Effector memory CD4-positive, alpha-beta T cell (primary cell): ENCODE measurements at places on chromosomes 5 and 9.

- no peak for DNase-seq
Observed at GRCh38 chr5:54547711-54548250, 30.2 kb downstream of the SNX18 start.

GRCh38 chr9:130034570-130034969 is 8.4 kb downstream of the FNBP1 start:
- no peak for DNase-seq

DNA sequence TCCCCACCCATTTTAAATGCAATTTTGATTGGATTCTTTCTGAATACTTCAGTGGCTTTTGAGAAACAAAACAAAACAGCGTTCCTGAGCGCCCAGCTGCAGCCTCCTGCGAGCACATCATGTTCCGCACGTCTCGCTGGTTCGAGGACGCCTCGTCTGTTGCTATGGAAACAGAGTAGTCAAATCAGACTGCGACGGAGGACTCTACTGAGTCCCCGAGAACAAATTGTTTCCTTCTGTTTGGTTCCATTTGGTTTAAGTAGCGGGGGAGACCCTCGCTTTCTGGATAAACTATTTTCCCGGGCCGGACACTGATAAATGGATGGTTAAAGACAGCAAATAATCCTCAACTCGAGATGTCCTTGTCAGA is 69.0 kb downstream of the SLC28A3 start:
- no peak for DNase-seq

DNA sequence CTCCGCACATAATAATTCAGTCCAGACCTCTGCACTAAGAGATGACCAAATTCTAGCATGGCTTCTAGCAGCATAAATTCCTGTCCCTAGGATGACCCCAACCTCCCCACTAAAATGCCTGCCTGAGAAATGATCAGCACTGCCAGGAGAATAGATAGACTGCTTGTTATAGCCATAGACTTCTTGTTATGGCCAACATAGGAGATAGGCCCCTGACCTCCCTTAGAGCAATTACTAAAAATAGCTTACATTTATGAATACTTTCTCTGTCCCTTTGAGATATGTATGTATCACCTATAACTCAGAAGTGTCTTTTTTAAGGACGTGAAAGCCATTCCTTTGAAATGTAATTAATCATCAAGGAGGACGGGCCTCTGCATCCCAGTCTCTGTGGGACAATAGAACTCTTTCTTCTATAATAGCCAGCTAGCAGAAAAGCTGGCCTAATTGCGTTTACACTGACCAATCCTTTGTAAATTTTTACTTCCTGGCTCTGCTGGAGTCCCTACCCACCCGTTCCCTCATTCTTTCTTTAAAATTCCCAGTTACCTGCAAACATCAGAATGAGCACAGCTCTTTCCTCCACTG is 1002.7 kb downstream of the CDH18 start:
- DNase-seq, result no peak

DNA sequence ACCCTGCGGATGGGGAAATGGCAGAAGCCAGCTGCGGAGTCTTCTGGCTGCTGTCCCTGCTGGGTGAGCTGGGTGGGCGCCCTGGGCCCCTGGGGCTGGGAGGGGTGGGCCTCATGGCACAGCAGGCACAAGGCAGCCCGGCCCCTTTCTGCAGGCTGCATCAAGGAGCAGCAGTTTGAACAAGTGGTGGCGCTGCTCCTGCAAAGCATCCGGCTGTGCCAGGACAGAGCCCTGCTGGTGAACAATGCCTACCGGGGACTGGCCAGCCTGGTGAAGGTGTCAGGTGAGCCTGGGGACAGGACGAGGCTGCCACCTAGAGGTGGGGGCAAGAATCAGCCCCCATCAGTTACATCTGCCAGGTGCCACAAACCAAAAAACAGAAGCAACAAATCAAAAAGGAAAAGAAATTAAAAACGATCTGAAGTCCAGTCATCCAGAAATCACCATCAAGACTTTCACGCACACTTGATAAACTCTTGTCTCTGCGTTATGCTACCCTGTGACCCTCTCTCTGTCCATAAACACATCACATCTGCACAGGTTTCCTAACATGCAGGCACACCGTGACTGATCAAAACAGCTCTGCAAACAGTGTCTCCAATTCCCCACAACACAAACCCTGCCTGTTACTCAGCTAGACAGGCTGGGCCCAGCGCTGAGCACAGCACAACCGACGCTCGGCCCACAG is 13.9 kb downstream of the REXO4 start:
- DNase-seq, result peak; percentile 31

GRCh38 chr5:16540421-16540820 is 74.8 kb upstream of the ZNF622 start:
- DNase-seq, result no peak

DNA sequence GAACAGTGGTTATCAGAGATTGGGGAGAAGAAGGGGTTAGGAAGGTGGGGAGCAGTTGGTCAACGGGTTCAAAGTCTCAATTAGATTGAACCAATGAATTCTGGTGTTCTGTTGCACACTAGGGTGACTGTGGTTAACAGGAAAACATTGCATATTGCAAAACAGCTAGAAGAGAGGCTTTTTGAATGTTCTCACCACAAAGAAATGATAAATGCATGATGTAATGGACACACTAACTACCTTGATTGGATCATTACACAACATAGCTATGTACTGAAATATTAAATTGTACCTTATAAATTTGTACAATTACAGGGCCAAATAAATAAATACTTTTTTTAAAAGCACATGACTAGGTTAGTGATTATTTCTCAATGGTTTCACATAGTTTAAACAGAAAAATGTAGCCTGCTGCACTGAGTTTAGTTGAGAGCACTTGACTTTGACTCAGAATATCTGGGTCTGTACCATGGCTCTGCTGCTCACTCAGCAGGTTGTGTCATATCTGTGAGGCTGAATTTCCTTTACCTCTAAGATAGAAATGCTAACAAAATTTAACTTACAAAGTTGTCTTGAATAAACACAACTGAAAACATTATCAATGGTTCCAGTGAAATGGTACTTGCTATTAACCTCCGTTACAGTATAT is 30.4 kb downstream of the NUDT12 start:
- no peak for DNase-seq

DNA sequence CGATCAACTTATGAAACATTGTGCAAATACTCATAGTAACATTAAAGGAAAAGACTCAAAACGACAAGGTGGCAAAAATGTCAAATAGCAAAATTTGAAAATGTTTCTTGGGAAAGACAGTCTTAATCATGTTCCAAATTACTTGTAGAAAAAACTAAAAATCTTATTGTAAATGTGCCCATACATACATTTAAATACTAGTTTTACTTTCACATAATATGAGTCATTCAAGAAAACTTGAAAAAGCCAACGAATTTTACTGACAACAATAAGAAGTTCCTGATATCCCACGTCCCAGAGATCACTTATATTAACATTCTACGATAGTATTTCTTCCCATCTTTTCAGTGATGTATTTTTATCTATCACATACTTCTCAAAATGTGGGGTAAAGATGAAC is 13.7 kb downstream of the MLLT3 start:
- no peak for DNase-seq

- DNase-seq, result no peak
Observed at GRCh38 chr5:91151947-91152346, 231.2 kb downstream of the ARRDC3 start.

DNA sequence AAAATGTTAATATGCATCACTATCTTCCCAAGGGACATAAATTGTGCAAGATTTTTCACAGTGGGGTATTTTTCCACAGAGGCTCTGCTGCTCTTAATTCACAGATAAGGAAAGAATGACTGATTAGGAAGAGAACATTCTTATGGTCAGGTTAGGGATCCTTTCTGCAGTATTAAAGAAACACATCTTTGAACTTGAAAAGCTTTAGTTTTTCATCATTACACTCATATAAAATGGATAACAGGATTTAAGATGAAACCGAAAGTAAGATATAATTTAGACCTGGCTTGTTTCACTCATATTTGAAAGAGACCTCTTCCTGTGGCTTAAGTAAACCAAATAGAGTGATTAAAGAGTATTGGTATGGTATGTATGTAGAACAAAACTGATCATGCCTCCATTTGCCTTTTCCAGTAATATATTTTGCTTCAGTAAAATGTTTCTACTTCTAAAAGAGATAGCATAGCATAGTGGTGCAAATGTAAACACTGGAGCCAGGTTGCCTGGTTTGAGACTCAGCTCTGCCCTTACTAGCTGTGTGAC is 160.0 kb downstream of the PRR16 start:
- no peak for DNase-seq

GRCh38 chr5:160573318-160573717 is 151.7 kb downstream of the PTTG1 start:
- DNase-seq, result no peak

GRCh38 chr5:139816566-139816965 is 21.0 kb downstream of the PSD2 start:
- no peak for DNase-seq

GRCh38 chr5:53099546-53099945 is 10.0 kb downstream of the MOCS2 start:
- no peak for DNase-seq

DNA sequence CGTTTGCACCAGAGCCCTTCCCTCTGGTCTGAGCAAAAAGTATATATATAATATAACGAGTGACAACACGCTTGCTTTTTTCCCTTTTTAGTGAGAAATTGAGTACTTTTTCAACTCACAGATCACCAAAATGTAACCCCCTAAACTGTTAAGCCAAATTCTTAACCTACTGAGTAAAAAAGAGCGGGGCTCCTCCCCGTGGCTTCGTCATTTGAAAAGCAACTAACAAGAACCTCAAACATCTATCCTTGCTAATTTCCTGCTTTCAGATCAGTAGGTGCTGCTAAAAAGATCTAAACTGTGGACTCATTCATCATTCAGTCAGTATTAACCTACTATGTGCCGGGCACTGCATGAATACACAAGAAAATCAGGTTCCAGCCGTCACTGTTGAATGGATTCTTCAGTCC is 1.0 kb upstream of the PTBP3 start:
- peak; percentile 23 for DNase-seq

GRCh38 chr5:174318578-174318977 is 273.1 kb downstream of the NSG2 start:
- DNase-seq, result no peak

GRCh38 chr5:154189819-154190594 is 526 bp upstream of the GALNT10 start:
- DNase-seq, result peak; percentile 70

DNA sequence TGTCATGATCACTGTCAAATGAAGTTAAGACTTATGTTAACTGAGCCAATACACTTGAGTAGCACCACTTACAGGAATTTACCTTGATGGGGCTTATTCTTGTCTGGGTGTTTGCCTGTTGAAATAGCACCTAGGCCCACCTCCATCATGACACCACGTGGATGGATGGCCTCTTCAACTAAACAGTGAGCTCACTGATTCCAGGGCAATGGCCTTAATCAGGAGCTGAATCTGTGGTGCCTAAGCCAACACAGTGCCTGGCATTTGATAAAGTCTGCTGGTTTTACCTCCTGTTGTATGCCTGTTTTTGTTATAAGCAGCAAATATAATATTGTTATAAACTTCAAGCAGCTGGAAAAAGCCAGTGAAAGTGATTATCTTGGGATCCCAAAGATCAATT is 190.5 kb downstream of the LURAP1L start:
- no peak for DNase-seq

- DNase-seq, result no peak
Observed at GRCh38 chr5:116225281-116225922, 140.6 kb downstream of the COMMD10 start.

DNA sequence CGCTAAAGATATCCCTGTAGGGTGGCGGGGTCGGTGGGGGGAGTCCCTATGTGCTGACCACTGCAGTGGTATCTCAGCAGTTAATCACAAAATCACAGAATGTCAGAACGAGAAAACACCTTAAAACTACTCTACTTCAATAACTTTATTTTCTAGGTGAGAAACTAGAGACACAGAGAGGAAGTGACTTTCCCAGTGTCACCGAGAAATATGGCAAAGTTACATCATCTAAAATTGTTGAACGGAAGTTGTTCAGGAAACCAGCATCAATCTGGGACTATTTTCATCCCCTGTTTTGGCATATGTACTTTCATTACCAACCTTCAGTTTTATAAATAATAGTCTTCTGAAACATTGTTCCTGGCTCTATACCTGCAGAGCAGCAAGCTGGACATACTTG is 384.0 kb downstream of the SPOCK1 start:
- no peak for DNase-seq

GRCh38 chr5:32714836-32715235 is 3.7 kb downstream of the NPR3 start:
- no peak for DNase-seq

DNA sequence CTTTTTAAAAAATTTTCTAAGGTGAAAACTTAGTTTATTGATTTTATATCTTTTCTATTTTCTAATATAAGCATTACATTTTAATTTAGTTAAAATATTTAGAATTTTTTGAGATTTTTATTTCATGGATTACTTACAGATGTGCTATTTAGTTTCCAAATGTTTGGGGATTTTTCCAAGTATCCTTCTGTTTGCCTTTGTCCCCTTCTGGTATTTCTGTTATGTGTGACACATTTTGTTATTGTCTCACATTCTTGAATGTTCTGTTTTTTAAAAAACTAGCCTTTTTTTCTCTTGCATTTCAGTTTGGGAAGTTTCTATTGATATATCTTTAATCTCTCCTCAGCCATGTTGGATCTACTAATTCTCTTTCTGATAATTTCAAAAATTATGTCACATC is 234.9 kb downstream of the FAM170A start:
- no peak for DNase-seq

DNA sequence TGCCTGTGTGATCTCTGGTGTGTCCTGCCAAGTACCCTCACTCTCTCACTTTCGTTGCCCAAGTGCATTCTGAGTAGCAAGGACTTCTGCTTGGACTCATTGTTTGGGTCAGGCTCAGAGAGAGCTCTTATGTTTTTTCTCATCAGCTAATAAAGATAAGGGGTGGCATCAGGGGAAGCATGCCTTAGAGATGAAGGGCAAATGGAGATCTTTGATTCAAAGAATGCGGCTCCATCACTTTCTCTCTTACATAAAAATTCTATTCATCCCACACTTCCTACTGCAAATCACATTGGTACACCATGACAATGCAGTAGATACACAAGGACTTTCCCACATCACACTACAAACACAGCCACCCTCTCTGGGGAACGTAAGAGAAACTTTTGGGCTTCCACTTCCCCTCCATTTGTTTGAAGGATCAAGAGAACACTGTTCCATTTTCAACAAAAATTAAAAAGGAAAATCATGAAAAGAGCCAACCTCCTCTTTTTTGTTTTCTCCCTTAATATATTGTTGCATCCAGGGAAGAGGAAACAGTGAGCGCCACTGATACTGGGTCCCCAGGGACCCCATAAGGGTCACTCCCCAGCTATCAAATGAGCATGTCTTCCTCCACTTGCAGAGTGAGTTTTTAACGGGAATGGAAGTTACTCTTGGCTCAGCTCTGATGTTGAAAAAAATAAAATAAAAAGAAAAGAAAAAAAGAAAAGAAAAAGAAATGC is 73.0 kb downstream of the ZNF366 start:
- DNase-seq, result no peak

GRCh38 chr9:137006116-137007003 is 10.0 kb upstream of the CLIC3 start:
- DNase-seq, result no peak

- no peak for DNase-seq
Observed at GRCh38 chr9:128593039-128593438, 40.7 kb downstream of the SPTAN1 start.

GRCh38 chr5:171601266-171601881 is 181.9 kb downstream of the FGF18 start:
- no peak for DNase-seq

GRCh38 chr5:112923148-112923917 is 1.3 kb upstream of the REEP5 start:
- DNase-seq, result no peak
